Ovary (tissue), 10 donors: ENCODE measurements at places on chromosomes 2 and 18.

GRCh38 chr2:134372141-134372540 is 118.3 kb downstream of the MGAT5 start:
- H3K27me3 ChIP-seq = no peaks in the 10 kb centered on the region
- H3K4me1 ChIP-seq = peaks cover 29% of the 10 kb centered on the region
- no peak for DNase-seq
- H3K27ac ChIP-seq = no peak overlapping the region

DNA sequence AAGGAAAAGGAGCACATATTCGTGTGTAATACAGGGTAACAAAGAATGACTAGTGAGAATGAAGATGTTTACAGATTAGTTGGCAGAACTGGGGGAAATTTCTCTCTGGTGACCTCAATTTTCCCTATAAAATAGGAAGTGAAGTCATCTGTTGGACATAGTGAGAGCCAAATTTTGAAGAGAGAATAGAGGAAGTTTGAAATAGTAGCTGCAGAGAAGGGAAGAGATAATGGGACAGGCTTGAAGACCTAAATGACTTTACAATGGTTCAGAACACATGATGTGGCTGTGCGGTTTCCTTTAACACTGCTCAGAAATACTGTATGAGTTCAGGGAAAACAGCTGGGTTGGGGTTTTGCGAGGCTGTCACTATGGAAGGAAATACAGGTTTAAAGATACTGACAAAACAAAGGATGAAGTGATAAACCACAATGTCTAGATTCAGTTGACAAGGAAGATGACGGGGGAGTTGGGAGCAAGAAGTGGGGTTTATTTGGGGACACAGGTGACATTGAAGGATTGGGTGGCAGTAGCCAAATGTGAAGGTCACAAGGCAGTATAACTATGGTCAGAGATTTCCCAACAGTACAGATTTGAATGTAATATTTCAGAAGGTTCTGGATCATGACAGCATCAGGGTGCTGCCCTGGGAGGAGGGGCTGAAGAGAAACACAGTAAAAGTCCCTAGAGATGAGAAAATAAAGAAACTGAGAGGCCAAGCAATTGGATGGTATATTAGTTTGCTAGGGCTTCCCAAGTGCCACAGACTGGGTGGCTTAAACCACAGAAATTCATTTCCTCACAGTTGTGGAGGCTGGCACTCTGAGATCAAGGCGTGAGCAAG is 82.6 kb upstream of the TANK start:
- no peaks in the 10 kb centered on the region for H3K36me3 ChIP-seq
- no peaks in the 10 kb centered on the region for H3K27me3 ChIP-seq

DNA sequence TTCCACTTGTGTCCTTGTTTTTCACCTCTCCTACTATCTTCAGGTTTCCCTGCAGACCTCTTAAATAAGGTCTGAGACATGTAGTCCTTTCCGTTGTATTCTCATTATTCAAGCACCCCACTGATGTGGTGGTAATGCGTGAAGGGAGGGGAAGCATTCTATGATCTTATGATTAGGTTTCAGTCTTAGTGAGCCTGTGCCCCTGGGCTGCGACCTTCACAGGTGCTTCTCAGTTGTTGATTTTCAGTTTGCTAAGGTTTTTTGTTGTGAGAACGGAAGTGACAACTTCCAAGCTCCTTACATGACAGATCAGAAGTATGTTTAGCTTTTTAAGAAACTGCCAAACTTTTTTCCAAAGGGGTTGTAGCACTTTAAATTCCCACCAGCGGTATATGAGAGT is 41.3 kb downstream of the VPS54 start:
- DNase-seq = no peak
- no peaks in the 10 kb centered on the region for H3K4me1 ChIP-seq
- H3K27me3 ChIP-seq = no peaks in the 10 kb centered on the region
- H3K27ac ChIP-seq = no peak overlapping the region
- no peaks in the 10 kb centered on the region for H3K36me3 ChIP-seq

- no peaks in the 10 kb centered on the region for H3K36me3 ChIP-seq
- DNase-seq = peak; percentile 66
- peak within 1 kb of the TSS; percentile 88 for H3K4me3 ChIP-seq
- peaks cover 8% of the 10 kb centered on the region for H3K4me1 ChIP-seq
Observed at GRCh38 chr2:160062292-160063005, at the start of gene PLA2R1. TSS of gene PLA2R1 (minus strand) at chr2:160062615. CDS start at chr2:160062403, 212 bp downstream.

DNA sequence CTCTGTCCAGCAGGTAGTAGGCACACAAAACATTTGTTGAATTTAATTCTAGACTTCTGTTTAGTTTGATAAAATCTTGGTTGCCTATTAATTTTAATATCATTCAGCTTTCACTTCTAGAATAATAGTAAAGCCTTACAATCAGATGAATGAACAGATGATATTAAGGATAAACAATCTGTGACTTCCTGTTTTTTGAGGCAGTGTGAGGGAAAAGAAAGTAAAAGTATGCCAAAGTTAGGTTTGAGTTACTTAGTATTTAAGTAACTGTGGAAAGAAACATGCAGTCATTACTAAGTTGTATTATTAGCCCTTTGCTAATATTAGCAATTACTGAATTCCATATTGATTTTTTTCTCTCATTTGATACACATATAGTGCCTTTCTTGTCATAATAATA is 31.5 kb downstream of the EPB41L5 start:
- H3K36me3 ChIP-seq = no peaks in the 10 kb centered on the region
- H3K4me1 ChIP-seq = no peaks in the 10 kb centered on the region
- no peak overlapping the region for H3K4me3 ChIP-seq

GRCh38 chr2:232367016-232367415 is 11.5 kb upstream of the ALPP start:
- H3K27me3 ChIP-seq = no peaks in the 10 kb centered on the region
- H3K36me3 ChIP-seq = no peaks in the 10 kb centered on the region
- no peak overlapping the region for H3K27ac ChIP-seq
- no peak for DNase-seq
- H3K4me3 ChIP-seq = no peak overlapping the region

DNA sequence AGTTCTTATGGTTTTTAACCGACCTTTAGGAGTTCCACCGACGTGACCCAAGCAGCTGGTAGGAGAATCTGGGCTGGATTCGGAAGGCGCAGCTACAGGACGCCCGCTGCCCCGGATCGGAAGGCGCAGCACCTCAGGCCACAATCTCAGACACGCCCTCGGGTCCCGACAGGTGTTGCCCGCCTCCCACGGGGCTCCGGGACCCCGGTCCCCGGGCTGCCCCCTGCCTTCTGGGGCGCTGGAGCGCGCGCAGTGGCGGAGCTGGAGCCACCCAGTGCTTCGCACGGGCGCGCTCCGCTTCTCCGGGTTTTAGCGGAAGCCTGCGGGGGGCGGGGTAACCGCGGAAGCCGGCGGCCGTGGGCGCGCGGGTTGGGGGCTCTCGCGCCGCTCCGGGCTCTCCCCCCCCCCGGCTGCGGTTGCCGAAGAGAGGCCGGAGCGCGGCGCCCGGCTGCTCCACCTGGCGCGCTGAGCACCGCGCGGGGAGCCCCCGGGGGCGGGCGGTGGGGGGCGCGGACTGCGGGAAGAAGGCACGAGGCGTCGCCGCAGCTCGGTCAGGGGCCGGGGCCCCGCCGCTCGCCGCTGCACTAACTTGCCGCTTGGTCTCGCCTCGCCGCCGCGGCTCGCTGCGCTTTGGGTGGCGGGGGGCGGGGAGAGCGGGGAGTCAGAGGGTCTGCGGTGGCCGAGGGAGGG is 718.8 kb downstream of the DPP10 start:
- DNase-seq = no peak
- H3K27me3 ChIP-seq = no peaks in the 10 kb centered on the region
- H3K4me1 ChIP-seq = no peaks in the 10 kb centered on the region
- H3K36me3 ChIP-seq = no peaks in the 10 kb centered on the region

GRCh38 chr2:25856377-25856776 is 21.9 kb downstream of the ASXL2 start:
- no peak overlapping the region for H3K4me3 ChIP-seq
- DNase-seq = no peak
- H3K27ac ChIP-seq = no peak overlapping the region

GRCh38 chr2:140067661-140068060 is 1287.5 kb upstream of the NXPH2 start:
- DNase-seq = no peak
- no peaks in the 10 kb centered on the region for H3K36me3 ChIP-seq
- no peak overlapping the region for H3K4me3 ChIP-seq
- H3K27ac ChIP-seq = no peak overlapping the region

DNA sequence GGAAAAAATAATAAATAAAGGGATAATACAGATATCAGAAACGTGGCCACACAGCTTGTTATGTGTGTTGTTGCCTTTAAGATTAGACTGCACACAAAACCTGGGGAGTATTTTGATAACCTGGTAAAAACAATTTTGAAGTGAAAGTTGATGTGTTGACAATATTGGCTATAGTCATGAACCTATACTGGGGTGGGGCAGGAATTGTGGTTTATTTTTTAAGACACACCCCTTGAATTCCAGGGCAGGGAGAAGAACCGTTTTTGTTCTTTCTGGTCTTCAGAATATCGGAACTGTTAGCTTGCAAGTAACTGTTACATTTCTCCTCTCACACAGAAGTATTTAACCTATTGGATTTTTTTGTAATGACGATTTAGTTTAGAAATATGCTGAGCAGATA is 80.4 kb downstream of the LIMS1 start:
- H3K27ac ChIP-seq = no peak overlapping the region
- no peak for DNase-seq
- H3K4me1 ChIP-seq = peaks cover 27% of the 10 kb centered on the region
- no peaks in the 10 kb centered on the region for H3K27me3 ChIP-seq
- no peak overlapping the region for H3K4me3 ChIP-seq

DNA sequence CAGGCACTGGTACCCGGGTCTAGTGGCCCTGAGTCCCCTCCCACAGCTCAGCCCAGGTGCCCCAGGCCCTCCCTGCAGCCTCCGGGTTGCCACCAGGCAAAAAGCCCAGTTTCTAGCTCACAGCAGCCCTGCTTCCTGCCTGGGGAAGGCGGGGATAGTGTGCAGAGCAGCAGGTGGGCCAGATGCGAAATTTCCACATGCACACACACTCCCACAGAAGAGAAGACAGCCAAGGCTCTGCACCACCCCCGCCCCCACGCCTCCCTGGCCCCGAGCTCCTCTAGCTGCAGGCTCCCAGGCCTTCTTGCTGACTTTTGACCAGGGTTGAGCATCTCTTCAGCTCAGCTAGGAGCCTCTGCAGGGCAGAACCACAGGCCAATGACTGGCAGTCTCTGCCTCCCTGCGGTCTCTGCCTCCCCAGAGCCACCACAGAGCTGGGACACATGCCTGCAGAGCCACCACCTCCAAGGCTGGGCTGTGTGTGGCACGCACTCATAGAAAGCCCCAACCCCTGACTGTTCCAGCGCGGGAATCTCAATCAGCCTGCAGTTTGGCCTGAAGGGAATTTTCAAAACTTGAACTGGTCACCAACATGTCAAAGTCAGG is 7.2 kb downstream of the SLC66A2 start:
- H3K4me1 ChIP-seq = peaks cover 12% of the 10 kb centered on the region
- no peak overlapping the region for H3K27ac ChIP-seq
- no peaks in the 10 kb centered on the region for H3K27me3 ChIP-seq
- H3K4me3 ChIP-seq = no peak overlapping the region

GRCh38 chr2:9332136-9332852 is 91.0 kb downstream of the ITGB1BP1 start:
- no peak for DNase-seq
- no peaks in the 10 kb centered on the region for H3K27me3 ChIP-seq
- no peaks in the 10 kb centered on the region for H3K36me3 ChIP-seq
- no peak overlapping the region for H3K4me3 ChIP-seq
- peaks cover 4% of the 10 kb centered on the region for H3K4me1 ChIP-seq

- no peaks in the 10 kb centered on the region for H3K36me3 ChIP-seq
- H3K27me3 ChIP-seq = no peaks in the 10 kb centered on the region
- H3K4me3 ChIP-seq = no peak overlapping the region
- H3K4me1 ChIP-seq = no peaks in the 10 kb centered on the region
- H3K27ac ChIP-seq = no peak overlapping the region
Observed at GRCh38 chr2:164657129-164657528, 35.8 kb upstream of the GRB14 start.

DNA sequence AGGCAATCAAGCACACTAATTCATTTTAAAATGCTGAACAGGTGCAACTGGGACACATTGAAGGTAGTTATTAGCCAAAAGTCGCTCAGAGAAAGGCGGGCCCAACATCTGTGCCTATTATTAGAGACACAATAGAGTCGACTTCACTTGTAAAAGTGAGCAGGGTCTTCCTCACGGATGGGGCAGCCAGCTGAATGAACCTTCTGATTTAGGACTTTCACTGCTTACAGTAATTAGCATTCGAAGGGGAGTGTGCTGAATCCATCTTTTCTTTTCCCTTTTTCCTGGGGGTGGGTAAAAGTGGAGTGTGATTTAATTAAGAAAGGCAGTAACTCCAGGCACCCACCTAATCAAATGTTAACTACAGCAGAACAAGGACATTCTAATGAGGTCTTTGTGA is 677.7 kb downstream of the DCDC2C start:
- no peak overlapping the region for H3K27ac ChIP-seq
- H3K27me3 ChIP-seq = no peaks in the 10 kb centered on the region

- H3K36me3 ChIP-seq = no peaks in the 10 kb centered on the region
- no peak for DNase-seq
- H3K27ac ChIP-seq = no peak overlapping the region
- no peaks in the 10 kb centered on the region for H3K4me1 ChIP-seq
Observed at GRCh38 chr2:128834207-128834879, 515.7 kb upstream of the HS6ST1 start.

GRCh38 chr2:62964671-62965070 is 86.0 kb upstream of the OTX1 start:
- no peak overlapping the region for H3K4me3 ChIP-seq
- H3K36me3 ChIP-seq = no peaks in the 10 kb centered on the region
- no peak for DNase-seq
- no peaks in the 10 kb centered on the region for H3K4me1 ChIP-seq
- no peaks in the 10 kb centered on the region for H3K27me3 ChIP-seq

DNA sequence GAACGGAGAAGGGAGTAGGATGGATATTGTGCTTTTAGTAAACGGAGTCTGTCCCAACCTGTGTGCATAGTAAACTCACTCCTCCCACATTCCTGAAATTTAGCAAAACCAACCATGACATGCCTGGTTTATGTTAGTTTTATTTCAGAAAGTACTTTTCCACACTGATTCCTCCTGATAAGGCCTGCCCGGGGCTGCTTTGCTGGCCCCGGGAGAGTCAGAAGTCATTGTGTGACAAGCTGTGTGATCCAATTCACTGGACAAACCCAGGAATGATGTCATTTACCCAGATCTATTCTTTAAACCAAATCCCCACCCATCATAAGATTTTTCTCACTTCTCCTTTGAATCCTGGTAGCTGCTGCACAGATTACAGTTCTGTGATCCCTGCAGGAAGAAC is 109.0 kb downstream of the SETBP1 start:
- peak overlapping the region; percentile 44 for H3K27ac ChIP-seq
- no peaks in the 10 kb centered on the region for H3K27me3 ChIP-seq
- DNase-seq = no peak
- H3K4me3 ChIP-seq = no peak overlapping the region
